ENCODE measurements at places on chromosomes 7 and 10. TPM values are rescaled to one million over a fixed set of nuclear protein-coding genes. Genes with fewer than 3 reads are reported as not detected.

The DRGX gene
- polyA plus RNA-seq = 0.33 TPM

The HTR7 gene
- 26.2 TPM for polyA plus RNA-seq

The GIMAP7 gene
- 3.4 TPM for polyA plus RNA-seq

The AP1S1 gene
- 46.3 TPM for polyA plus RNA-seq

The CPXM2 gene
- 40.0 TPM for polyA plus RNA-seq

The TBX20 gene
- polyA plus RNA-seq = 0.63 TPM

The FAM25G gene
- polyA plus RNA-seq = 8.6 TPM

The GDI2 gene
- polyA plus RNA-seq = 144 TPM

The CRYGN gene
- polyA plus RNA-seq = 0.44 TPM

The NKX6-2 gene
- polyA plus RNA-seq = 2.0 TPM

The BUD23 gene
- polyA plus RNA-seq = 231 TPM

The GPR22 gene
- 0.11 TPM for polyA plus RNA-seq

The LRMDA gene
- polyA plus RNA-seq = 13.8 TPM

The GRM3 gene
- polyA plus RNA-seq = 0.29 TPM

The STARD3NL gene
- 66.1 TPM for polyA plus RNA-seq

The FKBP6 gene
- polyA plus RNA-seq = 148 TPM

The CDK1 gene
- 47.9 TPM for polyA plus RNA-seq

The ZNF804B gene
- polyA plus RNA-seq = not detected

The SLC26A5 gene
- polyA plus RNA-seq = 0.41 TPM

The SEMA3A gene
- 2.0 TPM for polyA plus RNA-seq

The FZD1 gene
- polyA plus RNA-seq = 5.9 TPM

The TRIM4 gene
- polyA plus RNA-seq = 26.1 TPM

The PIP gene
- polyA plus RNA-seq = not detected

The C10orf67 gene
- polyA plus RNA-seq = 11.1 TPM

The DNAJB12 gene
- polyA plus RNA-seq = 52.4 TPM

The MMP21 gene
- not detected for polyA plus RNA-seq

The NPSR1 gene
- 0.54 TPM for polyA plus RNA-seq

The LIPN gene
- polyA plus RNA-seq = not detected

The IKZF1 gene
- polyA plus RNA-seq = 4.2 TPM

The LAMTOR4 gene
- 136 TPM for polyA plus RNA-seq

The CD36 gene
- 12.8 TPM for polyA plus RNA-seq

The CNNM1 gene
- 29.0 TPM for polyA plus RNA-seq

The ABCB4 gene
- 1.7 TPM for polyA plus RNA-seq

The ODAD2 gene
- polyA plus RNA-seq = 75.7 TPM

The ANKRD30A gene
- polyA plus RNA-seq = 1.2 TPM

The SPOCK2 gene
- 73.6 TPM for polyA plus RNA-seq

The NUDT13 gene
- polyA plus RNA-seq = 5.9 TPM

The RABGEF1 gene
- 70.2 TPM for polyA plus RNA-seq

The IRF5 gene
- 4.6 TPM for polyA plus RNA-seq

The ABCA13 gene
- polyA plus RNA-seq = 3.5 TPM

The OR2A5 gene
- polyA plus RNA-seq = not detected

The OAT gene
- 110 TPM for polyA plus RNA-seq

The WDR91 gene
- 29.5 TPM for polyA plus RNA-seq

The AS3MT gene
- 15.0 TPM for polyA plus RNA-seq

The KCNMA1 gene
- 36.1 TPM for polyA plus RNA-seq

The SFTPA1 gene
- polyA plus RNA-seq = not detected

The HYAL4 gene
- 2.4 TPM for polyA plus RNA-seq

The TCF7L2 gene
- 18.5 TPM for polyA plus RNA-seq

The TRPV5 gene
- 0.57 TPM for polyA plus RNA-seq

The TFR2 gene
- polyA plus RNA-seq = 1.1 TPM

The TEX36 gene
- polyA plus RNA-seq = 41.5 TPM

The SUN3 gene
- polyA plus RNA-seq = 64.5 TPM

Measured in testis (tissue), 5 donors.